Activated CD8-positive, alpha-beta memory T cell treated with anti-CD3 and anti-CD28 coated beads, Interleukin-2, amount 10 ng/mL, durations not matched to agents 7 days and 5 days (primary cell): ENCODE measurements at places on chromosomes 5 and 9. TPM values are rescaled to one million over a fixed set of nuclear protein-coding genes. Genes with fewer than 3 reads are reported as not detected.

GRCh38 chr5:93596676-93597490 is 13.9 kb downstream of the NR2F1 start:
- no peak for DNase-seq

The TYRP1 gene
- total RNA-seq, result not detected

The ADAMTS13 gene
- 2.6 TPM for total RNA-seq

DNA sequence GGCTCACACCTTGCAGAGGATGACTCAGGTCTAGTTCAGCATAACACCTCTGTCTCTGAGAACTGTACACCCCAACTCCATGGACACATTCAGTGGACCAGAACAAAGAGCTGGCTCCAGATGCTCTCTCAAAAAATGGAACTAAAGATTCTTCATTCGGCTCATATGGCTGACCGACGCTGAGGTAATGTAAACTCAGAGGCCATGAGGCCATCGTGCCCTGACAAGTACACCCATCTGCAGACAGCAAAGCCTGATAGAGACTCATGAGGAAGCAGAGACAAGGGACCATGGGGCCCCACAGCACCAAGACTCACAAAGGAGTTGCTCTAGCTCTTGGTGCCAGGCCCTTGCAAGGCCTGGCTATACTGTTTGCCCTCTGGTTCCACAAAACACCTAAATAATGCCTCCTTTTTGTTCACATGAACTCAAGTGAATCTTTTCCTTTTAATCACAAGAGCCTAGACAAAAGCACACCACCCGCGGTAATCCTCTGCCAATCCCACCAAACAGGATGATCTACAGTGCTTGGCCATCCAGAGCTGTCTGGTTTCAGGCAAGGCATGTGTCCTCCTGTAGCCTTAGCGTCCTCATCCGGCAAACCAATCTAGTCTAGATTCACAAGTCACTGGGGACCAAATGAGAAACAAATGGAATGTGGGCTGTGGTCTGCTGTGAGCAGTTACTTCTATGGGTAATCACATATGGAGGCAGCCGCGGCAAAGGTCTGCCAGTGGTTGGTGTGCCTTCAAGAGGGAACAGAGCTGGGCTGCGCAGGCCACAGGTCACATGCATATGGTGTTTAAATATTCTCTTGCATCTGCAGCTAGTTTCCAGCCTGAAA is 22.7 kb downstream of the MED27 start:
- DNase-seq, result no peak
